NCI-H1417 (cell line): ENCODE measurements at places on chromosomes 7 and 10.
A peak's percentile ranks its signal among the peaks of the same experiment; 100 is the strongest.

DNA sequence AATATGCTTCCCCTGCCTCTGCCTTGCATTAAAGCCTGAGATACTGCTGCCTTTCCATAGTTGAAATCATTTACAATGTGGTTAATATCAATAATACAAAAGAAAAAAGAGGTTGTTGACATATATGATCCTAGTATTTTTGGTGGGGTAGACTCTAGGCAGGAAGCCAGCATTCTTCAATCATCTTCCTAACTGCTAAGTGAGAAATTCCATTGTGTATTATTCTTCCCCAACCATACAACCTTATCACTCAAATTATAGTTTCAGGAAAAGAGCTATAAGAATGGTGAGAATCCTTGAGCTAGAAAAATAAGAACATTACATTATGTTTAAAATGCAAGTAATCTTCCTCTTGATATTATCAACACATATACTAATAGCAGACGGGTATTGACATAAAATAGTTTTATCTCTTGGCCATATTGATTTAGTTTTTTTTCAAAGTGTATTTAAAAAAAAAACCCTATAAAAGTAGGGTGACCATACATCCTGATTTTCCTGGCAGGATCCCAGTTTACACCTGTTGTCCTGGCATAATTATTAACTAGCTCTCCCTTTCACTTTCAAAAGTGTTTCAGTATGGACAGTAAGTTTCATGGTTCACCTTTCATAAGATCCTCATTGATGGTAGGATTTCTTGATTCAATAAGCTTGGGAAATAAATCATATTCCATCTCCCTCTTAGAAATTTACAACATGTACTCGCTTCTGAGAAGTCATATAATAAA lies 33.4 kb upstream of the WASL start:
- no peak for DNase-seq

DNA sequence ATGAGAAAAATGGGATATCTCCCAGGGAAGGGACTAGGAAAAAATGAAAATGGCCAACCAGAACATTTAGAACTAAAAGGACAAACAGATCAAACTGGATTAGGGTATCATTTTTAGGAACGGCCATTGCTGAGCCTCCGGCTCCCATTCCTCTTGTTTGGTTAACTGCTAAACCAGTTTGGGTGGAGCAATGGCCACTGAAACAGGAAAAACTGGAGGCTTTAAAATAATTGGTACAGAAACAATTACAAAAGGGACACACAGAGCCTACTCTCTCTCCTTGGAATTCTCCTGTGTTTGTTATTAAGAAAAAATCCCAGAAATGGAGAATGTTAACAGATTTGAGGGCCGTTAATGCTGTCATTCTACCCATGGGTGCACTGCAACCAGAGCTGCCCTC lies 4.7 kb upstream of the CHST3 start:
- DNase-seq = no peak

GRCh38 chr7:471191-471865 lies 48.3 kb downstream of the PDGFA start:
- no peak for DNase-seq

- DNase-seq = no peak
These were observed 236.4 kb upstream of the GPR26 start for GRCh38 chr10:123429706-123430221.

GRCh38 chr7:150449206-150449952 lies 1.1 kb upstream of the GIMAP8 start:
- no peak for DNase-seq

- no peak for DNase-seq
These were observed 18.3 kb upstream of the RPEL1 start for GRCh38 chr10:103227416-103227815.

DNA sequence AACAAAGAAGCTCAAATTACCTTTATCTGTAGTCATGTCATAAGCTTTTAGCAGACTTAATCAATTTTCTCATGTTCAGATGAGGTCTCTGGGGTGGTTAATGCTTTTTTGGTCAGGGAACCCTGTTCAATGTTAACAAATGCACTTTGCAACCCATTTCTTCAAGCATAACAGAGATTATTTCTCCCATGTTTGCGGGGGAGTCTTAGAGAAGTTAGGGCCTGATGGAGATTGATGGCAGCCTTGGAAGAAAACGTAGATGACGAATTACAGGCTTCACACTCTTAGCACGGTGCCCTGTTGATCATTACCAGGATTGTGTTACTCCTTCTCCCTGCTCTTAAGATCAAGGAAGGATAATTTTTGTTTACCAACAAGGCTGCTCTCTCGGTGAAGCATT lies 76.4 kb downstream of the AGMO start:
- DNase-seq = no peak

DNA sequence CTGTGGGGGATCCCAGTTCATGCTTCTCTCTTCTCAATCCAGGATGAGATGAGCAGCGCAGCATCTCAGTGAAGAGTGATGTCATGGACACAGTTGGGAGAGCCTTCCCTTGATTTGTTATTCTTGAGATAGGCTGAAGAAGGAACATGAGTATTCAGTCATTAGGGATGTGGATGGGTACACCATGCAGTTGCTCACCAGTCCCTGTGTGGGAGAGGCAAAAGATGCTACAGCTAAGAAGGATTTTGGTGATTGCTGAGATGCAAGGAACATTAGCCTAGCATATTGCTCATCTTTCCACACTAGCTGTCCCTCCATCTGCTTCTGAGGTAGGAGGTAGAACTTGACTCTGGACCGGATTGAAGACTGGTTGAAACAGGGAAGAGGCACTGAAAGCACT lies 179.6 kb downstream of the GALNT17 start:
- DNase-seq = no peak

GRCh38 chr7:37180828-37181549 lies 267.7 kb downstream of the ELMO1 start:
- peak; percentile 21 for DNase-seq

DNA sequence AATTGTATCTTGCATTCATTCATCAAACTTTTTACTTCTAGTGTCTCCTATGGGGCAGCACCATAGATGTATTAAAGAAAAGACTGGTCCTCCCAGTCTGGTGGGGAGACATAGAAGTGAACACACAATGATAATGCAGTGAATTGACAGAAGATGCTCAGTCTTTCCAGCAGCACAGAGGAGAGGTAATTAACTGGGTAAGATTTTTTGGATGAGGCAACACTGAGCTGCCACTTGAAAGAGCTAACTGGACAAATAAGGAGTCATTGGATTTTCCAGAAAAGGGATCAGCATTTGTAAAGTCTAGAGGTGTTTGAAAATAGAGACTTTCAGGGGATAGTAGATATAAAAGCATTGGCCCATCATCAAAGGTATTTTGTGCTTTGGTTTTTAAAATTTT lies 7.2 kb upstream of the ITPRIP start:
- no peak for DNase-seq

DNA sequence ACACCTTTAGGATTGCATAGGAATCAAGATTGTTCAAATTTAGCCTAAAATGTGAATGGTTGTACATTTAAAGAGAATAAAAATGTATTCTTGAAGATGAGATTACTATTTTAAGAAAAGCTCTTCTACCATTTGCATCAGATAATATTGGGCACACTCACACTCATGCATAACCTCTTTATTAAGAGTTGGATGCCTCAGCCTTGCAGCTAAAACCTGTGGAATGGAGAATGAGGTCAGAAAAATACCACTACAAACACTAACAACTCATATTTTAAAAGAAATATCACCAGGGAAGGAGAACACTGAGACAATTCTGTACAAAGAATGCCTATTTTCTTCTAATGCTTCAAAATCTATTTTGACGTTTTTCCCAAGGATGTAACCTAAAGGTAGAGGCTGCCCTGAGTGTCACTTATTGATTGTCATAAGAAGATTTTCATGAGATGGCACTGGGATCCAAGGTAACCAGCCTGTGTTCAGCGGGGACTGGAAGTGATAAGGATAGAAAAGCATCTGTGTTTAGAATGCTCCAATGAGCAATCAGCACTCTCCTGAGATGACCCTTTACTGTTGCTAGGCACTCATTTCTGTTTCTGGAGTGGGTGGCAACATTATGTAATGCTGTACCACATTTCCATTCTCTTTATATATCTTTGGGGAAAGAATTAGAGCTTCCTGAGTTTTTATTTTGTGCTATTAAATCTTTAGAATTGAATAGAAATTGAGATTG lies 26.6 kb downstream of the REEP3 start:
- DNase-seq = peak; percentile 59

DNA sequence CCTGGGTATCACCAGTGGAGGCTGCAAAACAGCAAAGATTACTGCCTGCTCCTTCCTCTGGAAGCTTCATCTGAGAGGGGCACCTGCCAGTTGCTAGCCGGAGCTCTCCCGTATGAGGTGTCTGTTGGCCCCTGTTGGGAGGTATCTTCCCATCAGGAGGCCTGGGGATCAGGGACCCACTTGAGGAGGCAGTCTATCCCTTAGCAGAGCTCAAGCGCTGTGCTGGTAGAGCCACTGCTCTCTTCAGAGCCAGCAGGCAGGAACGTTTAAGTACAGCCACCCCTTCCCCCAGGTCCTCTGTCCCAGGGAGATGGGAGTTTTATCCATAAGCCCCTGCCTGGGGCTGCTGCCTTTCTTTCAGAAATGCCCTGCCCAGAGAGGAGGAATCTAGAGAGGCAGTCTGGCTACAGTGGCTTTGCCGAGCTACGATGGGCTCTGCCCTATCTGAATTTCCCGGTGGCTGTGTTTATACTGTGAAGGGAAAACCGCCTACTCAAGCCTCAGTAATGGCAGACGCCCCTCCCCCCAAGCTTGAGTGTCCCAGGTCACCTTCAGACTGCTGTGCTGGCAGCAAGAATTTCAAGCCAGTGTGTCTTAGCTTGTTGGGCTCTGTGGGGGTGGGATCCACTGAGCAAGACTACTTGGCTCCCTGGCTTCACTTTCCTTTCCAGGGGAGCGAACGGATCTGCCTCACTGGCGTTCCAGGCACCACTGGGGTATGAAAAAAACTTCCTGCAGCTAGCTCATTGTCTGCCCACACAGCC lies 19.6 kb downstream of the SEMA3E start:
- DNase-seq = no peak

GRCh38 chr10:26881600-26882331 lies 21.0 kb upstream of the ABI1 start:
- DNase-seq = peak; percentile 18

GRCh38 chr10:99709480-99710229 lies 22.3 kb downstream of the COX15 start:
- no peak for DNase-seq

DNA sequence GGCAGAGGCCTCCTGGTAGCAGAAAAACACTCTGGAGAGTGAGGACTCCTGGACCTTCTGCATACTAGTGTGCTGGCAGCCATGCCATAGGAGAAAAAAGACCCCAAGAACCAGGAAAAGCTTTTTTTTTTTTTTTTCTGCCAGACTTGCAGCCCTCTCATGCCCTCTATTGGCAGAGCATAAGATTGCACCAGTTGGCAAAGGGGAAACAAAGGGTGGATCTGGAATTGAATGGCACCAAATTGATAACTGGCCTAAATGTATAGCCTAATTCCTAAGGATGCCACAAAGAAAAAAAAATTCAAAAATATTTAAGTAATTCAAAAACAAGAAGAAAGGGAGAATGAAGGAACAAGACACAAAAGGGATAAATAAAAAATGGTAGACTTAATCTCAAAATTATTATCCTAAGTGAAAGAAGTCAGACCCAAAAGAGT lies 112.5 kb upstream of the GHITM start:
- DNase-seq = peak; percentile 6

DNA sequence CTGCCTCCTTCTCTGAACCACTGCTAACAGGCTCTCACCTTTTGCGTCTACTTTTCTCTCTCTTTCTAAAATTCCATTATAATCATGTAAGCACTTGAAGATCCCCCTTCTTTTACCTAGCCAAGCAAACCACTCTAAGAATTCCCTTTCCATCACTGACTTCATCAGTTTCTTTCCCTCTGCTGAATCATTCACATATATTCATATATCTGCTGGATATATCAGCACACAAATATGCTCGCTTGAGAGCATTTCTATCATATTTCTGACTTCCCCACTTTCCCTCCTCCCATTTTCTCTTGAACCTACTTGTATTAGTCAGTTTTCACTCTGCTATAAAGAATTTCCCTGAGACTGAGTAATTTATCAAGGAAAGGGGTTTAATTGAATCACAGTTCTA lies 84.2 kb upstream of the LRRN3 start:
- DNase-seq = no peak

- DNase-seq = no peak
These were observed 189.2 kb upstream of the GLI3 start for GRCh38 chr7:42426163-42426562.

DNA sequence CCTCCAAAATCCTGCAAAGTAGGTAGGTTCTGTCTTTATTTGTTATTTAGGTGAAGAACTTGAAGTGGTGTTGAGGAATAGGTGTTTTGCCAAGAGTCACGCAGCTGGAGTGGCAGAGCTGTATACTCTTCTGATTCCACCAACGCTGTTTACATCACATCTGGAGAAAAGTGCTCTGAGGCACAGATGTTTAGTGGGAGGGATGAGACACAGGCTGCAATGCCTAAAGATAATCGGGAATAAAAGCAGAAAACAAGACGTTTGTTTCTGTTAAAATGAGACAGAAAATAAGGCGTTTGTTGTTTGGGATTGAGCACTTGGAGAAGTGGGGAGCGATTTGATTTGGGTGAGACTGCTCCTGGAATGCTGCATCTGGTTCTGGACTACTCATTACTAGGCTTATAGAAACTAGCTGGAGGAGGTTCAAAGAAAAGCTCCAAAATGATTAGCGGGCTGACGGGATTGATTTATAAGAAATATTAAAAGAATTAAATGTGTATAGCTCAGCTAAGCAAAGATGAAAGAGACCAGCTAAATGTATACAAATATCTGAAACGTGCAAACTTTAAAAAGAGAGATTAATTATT lies 54.3 kb downstream of the TRUB1 start:
- DNase-seq = no peak

DNA sequence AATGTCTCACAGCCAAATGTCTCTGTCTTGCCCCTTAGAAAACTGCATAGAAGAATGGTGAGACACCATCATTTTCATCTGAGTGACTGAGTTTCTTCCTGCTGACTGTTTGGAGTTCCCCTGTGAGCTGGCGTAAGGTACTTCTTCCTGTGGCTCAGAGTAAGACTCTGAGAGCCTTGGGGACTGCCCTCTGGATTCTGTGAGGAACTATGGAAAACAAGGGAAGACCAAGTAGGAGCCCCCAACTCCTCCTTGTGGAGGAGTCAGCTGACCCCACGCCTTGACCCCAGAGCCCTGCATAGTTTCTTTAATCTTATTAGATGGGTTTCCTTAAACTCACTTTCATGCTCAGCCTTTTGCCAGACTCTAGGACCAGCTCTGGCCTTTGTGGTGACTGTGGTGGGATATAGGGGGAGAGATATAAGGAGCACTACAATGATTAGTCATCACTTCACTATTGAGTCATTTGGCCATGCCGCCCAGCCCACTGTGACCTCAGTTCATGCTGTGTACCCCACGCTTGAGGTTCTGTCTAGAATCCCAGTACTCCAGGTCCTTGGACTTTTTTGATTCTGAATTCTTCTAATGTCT lies 51.8 kb upstream of the FAM133B start:
- no peak for DNase-seq

GRCh38 chr10:659688-660141 lies 29.8 kb downstream of the DIP2C start:
- DNase-seq = peak; percentile 37

DNA sequence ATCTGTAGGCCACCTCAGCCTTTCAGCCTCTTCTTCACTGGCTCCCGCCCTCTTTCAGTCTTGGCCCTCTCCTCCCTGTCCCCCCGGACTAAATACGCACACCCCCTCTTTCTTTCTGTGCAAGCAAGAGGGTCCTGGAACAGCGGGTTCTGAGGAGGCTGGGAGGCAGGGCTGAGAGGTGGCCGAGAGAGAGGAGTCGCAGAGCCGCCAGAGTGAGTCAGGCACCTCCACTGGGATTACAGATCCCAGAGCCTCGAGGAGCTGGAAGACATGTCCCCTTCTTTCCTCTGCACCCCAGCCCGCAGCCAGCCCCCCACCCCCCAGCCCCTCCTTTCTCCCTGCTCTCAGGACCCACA lies 182 bp downstream of the CCDC136 start:
- no peak for DNase-seq
